ENCODE measurements at places on chromosomes 16 and 17.

DNA sequence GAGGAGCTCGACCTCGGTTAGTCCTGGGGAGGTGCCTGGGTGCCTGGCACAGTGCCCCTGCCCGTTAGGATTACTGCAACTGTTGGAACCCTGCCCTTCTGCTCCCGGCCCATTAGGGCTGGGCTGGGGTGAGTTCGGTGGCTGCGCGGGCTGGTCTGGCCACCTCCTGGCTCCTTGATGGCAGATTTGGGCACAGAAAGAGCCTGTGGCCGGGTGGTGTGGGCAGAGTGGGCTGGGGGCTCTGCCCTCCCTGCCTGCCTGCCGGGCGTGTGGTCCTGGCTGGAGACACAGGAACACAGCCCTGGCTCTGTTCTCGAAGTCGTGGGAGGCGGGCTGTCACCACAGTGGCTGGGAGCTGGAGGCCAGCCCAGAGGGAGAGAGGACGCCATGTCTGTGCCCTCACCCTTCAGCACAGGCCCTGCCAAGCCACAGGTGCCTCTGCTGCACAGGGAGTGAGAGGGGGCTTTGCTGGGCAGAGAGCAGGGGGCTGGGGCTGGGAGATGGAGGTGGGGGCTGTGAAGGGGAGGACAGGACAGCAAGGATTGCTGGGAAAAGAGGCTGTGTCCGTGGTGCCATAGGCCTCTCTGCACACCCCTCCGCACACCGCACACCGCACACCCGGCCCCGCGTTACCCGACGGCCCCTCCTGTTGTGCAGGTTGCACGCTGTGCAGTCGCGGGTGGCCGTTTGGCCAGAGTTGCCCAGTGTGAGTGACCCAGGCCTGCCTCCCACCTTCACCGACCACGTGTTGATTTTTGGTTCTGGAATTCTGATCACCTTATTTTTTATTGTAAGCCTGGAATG lies 236.6 kb upstream of the GSE1 start:
- DNase-seq = no peak

GRCh38 chr16:4032768-4033167 lies 83.5 kb downstream of the ADCY9 start:
- DNase-seq = peak; percentile 3

DNA sequence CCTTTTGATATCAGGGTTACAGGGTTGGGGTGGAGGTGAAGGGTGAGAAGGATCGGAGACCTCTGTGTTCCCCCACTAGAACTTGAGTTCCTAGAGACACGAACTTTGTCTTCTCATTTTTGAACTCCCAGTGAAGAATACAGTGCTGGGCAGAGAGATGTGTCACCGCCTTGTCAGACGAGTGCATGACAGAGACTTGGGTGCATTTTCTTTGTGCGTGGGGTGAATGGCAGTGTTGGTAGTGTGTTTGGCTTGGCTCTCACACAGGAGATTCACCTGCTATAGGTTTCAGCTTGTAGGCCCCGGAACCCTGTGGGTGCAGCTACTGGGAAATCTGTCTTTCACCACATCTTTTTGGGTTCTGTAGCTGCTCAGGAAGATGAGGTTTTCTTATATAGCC lies 40.0 kb upstream of the CCR7 start:
- DNase-seq = peak; percentile 93

GRCh38 chr17:1122533-1123392 lies 57.0 kb downstream of the ABR start:
- peak; percentile 88 for DNase-seq

DNA sequence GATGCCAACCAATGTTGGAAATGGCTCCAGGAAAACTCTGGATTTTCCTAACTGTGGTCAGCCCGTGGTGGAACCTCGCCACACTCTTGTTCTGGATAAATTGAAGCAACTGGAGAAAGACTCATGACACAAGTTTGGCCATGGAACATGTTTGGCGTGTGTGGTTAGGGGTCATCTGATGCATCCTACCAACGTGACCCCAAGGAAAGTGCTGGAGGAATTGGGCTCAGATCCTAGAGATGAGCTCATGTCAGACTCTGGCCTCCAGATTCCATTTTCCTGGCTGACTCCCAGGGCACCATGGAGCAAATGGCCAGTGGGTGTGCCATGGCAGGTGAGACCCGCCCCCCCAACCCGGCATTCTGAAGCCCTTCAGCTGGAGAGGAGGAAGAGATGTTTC lies 58.5 kb downstream of the CACNG5 start:
- no peak for DNase-seq

DNA sequence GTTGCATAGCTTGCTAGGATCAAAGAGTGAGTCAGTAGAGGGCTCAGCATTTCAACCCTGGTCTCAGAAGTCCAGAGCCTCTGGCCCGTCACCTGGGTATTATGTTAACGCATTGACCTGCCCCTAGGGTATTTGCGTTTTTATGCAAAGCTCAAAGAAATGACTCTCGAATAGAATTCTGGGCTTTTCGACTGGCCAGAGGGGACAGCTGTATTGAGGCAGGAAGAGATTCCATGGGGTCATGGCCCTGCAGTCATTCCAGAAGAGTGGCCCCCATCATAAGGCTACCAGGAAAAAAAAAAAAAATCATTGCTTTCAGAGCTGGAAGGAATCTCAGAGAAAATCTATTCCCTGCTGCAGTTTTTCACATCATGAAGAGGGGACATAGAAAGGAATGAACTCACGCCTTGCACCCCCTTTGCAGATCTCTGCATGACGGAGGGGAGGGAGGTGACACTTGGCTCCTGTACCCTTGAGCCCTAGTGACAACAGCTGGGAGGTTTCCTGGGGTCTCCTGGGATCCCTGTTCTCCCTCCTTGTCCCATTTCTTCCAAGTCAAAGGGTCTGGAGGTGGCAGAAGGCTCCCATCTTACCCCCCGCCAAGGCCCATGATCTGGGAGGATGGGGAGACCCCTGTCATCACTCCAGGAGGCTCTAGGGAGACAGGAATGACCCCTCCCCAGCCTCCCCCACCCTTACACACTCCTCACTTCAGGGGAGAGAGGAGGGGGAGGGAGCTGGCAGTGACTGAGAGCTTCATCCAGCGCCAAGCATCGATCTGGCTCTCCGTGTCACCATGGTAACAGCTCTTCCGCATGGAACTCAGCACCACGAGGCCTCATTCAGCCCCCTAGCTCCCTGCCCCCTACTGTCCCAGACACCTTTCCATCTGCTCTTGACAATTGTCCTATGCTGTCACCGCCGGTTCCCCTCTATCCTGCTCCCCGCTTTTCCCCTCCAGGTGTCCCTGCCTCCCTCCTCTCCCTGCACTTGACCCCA lies 35.8 kb downstream of the GP2 start:
- no peak for DNase-seq

GRCh38 chr17:35750526-35751395 lies 2.3 kb downstream of the GAS2L2 start:
- DNase-seq = no peak

- no peak for DNase-seq
These were observed 11.8 kb downstream of the ADGRG3 start for GRCh38 chr16:57679767-57680482.

DNA sequence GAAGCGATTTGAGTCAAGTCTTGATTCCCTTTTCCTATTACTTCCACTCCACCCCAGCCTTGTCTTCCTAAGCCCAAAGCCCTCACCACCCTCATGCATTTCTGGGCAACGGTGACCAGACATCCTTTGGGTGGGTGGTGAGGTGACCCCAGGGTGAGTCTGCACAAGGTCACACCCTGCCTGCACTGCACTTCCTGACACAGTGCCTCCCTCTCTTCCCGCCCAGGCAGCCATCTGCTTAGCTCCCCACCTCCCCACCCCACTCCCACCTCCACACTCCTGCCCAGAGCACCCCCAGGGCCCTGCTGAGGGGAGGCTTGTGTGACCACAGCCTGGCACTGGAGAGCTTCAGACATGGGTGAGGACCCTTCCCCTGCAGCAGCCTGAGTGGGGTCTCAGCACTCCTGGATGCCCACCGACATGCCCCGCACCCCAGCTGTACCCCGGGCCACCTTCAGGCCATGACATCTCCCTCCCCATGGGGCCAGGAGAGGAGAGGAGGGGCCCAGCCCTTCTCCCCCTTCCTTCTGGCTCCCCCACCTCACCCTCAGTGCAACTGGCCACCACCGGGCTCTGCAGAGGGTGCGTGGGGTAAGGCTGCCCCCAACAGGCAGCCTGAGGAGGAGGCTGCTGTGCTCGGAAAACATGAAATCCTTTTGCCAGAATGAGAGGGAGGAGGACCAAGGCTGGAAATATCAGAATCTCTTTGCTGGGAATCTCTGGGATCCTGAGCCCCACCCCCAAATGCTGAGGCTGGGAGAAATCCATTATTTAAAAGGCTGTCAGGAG lies 68.6 kb downstream of the CCT6B start:
- DNase-seq = no peak

GRCh38 chr17:4064366-4064765 lies 78.5 kb downstream of the ZZEF1 start:
- no peak for DNase-seq

- peak; percentile 21 for DNase-seq
These were observed 115.1 kb downstream of the PRKCB start for GRCh38 chr16:23950898-23951297.

DNA sequence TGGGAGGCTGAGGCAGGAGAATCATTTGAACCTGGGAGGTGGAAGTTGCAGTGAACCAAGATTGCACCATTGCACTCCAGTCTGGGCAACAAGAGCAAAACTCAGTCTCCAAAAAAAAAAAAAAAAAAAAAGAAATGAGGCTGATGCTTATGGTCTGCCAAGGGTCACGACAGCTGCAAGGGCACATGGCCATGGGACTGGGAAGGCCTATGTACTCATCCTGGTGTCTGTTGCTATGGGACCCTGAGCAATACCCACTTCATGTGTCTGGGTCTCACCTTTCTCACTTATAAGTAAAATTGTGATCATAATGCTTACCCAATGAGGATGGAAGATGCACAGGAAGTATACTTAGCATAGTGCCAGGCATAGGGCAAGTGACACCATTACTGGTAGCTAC lies 16.6 kb downstream of the MIEF2 start:
- DNase-seq = no peak

GRCh38 chr16:88746506-88746905 lies 38.5 kb downstream of the PIEZO1 start:
- no peak for DNase-seq

- no peak for DNase-seq
These were observed 120.3 kb downstream of the KATNIP start for GRCh38 chr16:27670071-27670810.

DNA sequence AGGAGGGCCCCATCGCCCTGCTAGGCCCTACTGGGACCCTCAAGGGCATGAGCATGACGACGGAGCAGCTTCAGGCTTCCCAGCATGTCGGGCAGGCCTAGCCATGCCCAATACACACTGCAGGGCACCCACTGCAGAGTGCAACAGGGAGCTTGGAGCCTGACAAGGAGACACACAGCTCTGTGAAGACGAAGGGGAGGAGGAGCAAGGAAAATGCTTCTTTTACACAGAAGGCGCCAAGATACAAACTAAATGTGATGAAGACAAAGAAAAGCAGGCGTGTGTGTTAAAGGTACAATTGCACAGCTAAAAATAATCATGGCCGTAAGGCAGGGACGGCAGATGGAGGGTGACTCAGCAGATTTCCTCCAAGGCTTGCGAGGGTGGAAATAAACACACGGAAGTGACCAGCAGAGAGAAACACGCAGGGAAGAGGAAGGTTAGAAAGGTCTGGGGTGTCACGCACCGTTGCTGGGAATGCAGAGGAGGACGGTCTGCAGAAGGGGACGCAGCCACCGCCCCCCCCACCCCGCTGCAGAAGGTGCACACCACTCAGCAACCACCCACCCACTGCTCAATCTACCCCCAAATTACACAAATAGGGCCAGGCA lies 108.5 kb downstream of the ZNF778 start:
- DNase-seq = no peak

- no peak for DNase-seq
These were observed 37.5 kb downstream of the RBFOX3 start for GRCh38 chr17:79573196-79573896.

- no peak for DNase-seq
These were observed 1.2 kb upstream of the ATP2A1 start for GRCh38 chr16:28876973-28877654.

- no peak for DNase-seq
These were observed 130.6 kb upstream of the DNAH9 start for GRCh38 chr17:11467639-11468038.

- peak; percentile 31 for DNase-seq
These were observed 639 bp downstream of the MIF4GD start for GRCh38 chr17:75270218-75270965.

- peak; percentile 10 for DNase-seq
These were observed 16.3 kb upstream of the MYO15B start for GRCh38 chr17:75571197-75571884.

DNA sequence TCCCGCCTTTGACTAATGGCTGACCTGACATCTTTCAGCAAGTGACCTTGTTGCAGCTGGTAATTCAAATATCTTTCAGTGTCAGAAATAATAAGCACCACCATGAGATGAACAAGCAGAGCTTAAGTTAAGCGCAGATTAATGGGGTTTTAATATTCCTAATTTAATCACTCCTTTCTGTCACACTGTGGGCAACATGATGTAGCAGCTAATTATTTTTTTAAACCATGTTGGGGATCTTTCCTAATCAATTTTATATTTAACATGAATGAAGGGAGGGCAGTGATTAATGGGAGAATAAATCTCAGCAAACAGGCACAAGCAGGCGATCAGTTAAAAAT lies 353.6 kb upstream of the TNRC6C start:
- DNase-seq = no peak

DNA sequence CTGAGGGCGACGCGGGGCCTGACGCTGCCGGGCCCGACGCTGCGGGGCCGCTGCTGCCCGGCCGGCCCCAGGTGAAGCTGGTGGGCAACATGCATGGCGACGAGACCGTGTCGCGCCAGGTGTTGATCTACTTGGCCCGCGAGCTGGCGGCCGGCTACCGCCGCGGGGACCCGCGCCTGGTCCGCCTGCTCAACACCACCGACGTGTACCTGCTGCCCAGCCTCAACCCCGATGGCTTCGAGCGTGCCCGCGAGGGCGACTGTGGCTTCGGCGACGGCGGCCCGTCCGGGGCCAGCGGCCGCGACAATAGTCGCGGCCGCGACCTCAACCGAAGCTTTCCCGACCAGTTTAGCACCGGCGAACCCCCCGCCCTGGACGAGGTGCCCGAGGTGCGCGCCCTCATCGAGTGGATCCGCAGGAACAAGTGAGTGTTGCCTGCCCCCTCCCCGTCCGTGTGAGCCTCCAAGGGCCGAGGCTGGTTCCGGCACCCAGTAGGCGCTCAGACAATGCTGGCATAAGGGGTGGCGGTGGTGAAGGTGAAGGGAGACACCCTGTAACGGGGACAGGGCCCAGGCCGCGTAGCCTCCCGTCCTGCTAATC lies 676 bp downstream of the CPD start:
- peak; percentile 17 for DNase-seq
